ENCODE measurements at places on chromosomes 12 and 14. TPM values are rescaled to one million over a fixed set of nuclear protein-coding genes. Genes with fewer than 3 reads are reported as not detected.
A peak's percentile ranks its signal among the peaks of the same experiment; 100 is the strongest.

GRCh38 chr12:6960593-6961277, 9.6 kb downstream of the PTPN6 start:
- H3K27ac ChIP-seq = peak overlapping the region; percentile 42
- peaks cover 11% of the 10 kb centered on the region for H3K4me1 ChIP-seq
- DNase-seq = no peak
- H3K27me3 ChIP-seq = no peaks in the 10 kb centered on the region
- H3K4me3 ChIP-seq = no peak overlapping the region

GRCh38 chr14:81859046-81859445, 325.4 kb upstream of the SEL1L start:
- no peaks in the 10 kb centered on the region for H3K36me3 ChIP-seq
- no peak for DNase-seq
- H3K4me3 ChIP-seq = no peak overlapping the region
- H3K27me3 ChIP-seq = no peaks in the 10 kb centered on the region

GRCh38 chr12:124520265-124520701, 47.1 kb downstream of the NCOR2 start:
- H3K27me3 ChIP-seq = no peaks in the 10 kb centered on the region
- H3K4me3 ChIP-seq = no peak overlapping the region
- peak overlapping the region; percentile 89 for H3K27ac ChIP-seq
- H3K36me3 ChIP-seq = no peaks in the 10 kb centered on the region
- no peak for DNase-seq

- H3K4me1 ChIP-seq = no peaks in the 10 kb centered on the region
- no peak for DNase-seq
- H3K27me3 ChIP-seq = no peaks in the 10 kb centered on the region
- H3K27ac ChIP-seq = no peak overlapping the region
Observed at GRCh38 chr12:129494766-129495165, 409.1 kb downstream of the TMEM132D start.

Gene OR10AD1
- total RNA-seq = not detected

DNA sequence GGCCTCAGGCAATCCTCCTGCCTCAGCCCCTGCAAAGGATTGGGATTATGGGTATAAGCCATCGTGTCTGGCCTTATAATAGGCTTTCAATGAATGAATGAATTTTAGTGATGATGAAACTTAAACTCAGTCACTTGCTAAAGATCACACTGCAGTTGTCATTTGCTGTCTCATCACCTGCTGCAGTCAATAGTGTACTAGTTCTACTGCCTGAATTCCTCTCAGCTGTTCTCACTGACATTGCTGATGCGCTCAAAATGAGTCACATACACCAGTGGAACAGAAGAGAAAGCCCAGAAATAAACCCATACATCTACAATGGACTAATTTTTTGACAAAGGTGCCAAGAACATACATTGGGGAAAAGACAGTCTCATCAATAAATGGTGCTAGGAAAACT, 5.6 kb upstream of the SYNJ2BP start:
- H3K27ac ChIP-seq = no peak overlapping the region
- no peaks in the 10 kb centered on the region for H3K36me3 ChIP-seq
- H3K4me3 ChIP-seq = no peak overlapping the region
- no peak for DNase-seq
- no peaks in the 10 kb centered on the region for H3K4me1 ChIP-seq

Gene GLT1D1
- total RNA-seq = 13.1 TPM

DNA sequence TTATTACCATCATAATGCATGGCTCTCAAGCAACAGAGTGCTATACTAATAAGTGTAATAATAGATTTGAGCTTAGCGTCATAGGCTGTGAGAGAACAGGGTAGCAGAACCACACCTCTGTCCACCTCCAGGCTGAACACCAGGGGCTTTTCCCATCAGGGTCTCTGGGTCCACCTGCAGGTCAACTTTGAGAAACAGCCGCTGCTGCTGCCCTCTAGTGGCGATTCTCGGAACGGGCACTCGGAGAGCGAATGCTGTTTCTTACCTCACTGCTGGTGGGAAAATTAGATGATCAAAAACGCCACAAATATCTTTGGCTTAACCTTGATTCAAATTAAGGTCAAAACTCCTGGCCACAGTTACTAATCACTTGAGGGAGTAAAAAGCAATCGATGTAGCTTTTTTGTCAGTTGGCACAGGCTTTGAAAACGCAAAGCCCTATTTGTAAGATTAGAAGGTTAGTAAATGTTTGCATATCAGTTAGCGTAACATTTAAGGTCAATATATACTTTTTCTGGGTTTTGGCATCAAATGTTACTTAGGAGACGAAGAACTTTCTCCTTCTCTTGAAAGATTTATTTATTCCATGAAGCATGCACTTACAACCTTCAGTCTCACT, 127.9 kb upstream of the TMEM132D start:
- H3K4me1 ChIP-seq = no peaks in the 10 kb centered on the region
- H3K27me3 ChIP-seq = no peaks in the 10 kb centered on the region
- DNase-seq = peak; percentile 78
- H3K27ac ChIP-seq = no peak overlapping the region
- H3K36me3 ChIP-seq = no peaks in the 10 kb centered on the region
- no peak overlapping the region for H3K4me3 ChIP-seq

- no peak for DNase-seq
- no peaks in the 10 kb centered on the region for H3K27me3 ChIP-seq
- H3K36me3 ChIP-seq = no peaks in the 10 kb centered on the region
- H3K4me3 ChIP-seq = no peak overlapping the region
- peaks cover 2% of the 10 kb centered on the region for H3K4me1 ChIP-seq
Observed at GRCh38 chr12:121925358-121925695, 6.9 kb downstream of the CFAP251 start.

GRCh38 chr12:65881965-65882413, 57.7 kb downstream of the HMGA2 start:
- peaks cover 9% of the 10 kb centered on the region for H3K4me1 ChIP-seq
- peak; percentile 42 for DNase-seq
- H3K27ac ChIP-seq = no peak overlapping the region
- H3K4me3 ChIP-seq = no peak overlapping the region

GRCh38 chr12:23431006-23431405, 518.5 kb downstream of the SOX5 start:
- no peaks in the 10 kb centered on the region for H3K4me1 ChIP-seq
- no peak for DNase-seq
- H3K4me3 ChIP-seq = no peak overlapping the region

- no peak overlapping the region for H3K27ac ChIP-seq
- H3K4me3 ChIP-seq = no peak overlapping the region
- no peak for DNase-seq
- no peaks in the 10 kb centered on the region for H3K36me3 ChIP-seq
- H3K4me1 ChIP-seq = no peaks in the 10 kb centered on the region
Observed at GRCh38 chr12:20490213-20490612, 121.9 kb downstream of the PDE3A start.

DNA sequence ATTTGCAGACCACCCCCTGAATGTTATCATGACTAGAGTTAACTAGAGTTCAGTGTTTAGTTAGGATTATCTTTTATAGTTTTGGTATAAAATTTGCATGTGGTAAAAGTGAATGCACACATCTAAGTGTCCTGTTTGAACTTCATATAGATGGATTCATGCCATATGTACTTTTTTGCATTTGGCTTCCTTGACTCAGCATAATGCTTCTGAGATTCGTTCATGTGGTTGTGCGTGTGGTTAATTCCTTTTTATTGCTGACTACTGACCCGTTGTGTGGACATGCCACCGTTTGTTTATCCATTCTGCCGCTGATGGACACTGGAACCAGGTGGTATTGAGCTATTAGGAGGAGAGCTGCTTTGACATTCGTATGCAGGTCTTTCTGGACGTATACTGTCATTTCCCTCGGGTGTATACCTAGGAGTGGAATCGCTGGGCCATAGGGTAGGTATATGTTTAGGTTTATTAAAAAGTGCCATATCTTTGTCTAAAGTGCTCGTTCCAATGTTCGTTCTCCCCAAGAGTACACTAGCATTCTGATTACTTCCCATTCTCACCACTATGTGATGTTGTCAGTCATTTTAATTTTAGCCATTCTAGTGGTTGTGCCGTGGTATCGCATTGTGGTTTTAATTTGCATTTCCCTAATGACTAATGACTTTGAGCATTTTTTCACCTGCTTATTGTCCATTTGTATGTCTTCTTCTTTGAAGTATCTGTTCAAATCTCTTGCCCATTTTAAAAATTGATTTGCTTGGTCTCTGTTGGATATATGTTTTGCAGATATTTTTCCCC, 37.7 kb downstream of the RIN3 start:
- H3K27ac ChIP-seq = no peak overlapping the region
- no peak overlapping the region for H3K4me3 ChIP-seq
- peaks cover 6% of the 10 kb centered on the region for H3K36me3 ChIP-seq
- no peaks in the 10 kb centered on the region for H3K4me1 ChIP-seq

Gene SLC2A3
- 20.6 TPM for total RNA-seq

- no peaks in the 10 kb centered on the region for H3K4me1 ChIP-seq
- H3K4me3 ChIP-seq = no peak overlapping the region
- H3K27ac ChIP-seq = no peak overlapping the region
- no peak for DNase-seq
Observed at GRCh38 chr14:53925201-53925766, 31.3 kb downstream of the BMP4 start.

Gene CMKLR1
- total RNA-seq = 7.4 TPM

Gene E2F7
- 5.8 TPM for total RNA-seq

Gene TAS2R9
- total RNA-seq = not detected

DNA sequence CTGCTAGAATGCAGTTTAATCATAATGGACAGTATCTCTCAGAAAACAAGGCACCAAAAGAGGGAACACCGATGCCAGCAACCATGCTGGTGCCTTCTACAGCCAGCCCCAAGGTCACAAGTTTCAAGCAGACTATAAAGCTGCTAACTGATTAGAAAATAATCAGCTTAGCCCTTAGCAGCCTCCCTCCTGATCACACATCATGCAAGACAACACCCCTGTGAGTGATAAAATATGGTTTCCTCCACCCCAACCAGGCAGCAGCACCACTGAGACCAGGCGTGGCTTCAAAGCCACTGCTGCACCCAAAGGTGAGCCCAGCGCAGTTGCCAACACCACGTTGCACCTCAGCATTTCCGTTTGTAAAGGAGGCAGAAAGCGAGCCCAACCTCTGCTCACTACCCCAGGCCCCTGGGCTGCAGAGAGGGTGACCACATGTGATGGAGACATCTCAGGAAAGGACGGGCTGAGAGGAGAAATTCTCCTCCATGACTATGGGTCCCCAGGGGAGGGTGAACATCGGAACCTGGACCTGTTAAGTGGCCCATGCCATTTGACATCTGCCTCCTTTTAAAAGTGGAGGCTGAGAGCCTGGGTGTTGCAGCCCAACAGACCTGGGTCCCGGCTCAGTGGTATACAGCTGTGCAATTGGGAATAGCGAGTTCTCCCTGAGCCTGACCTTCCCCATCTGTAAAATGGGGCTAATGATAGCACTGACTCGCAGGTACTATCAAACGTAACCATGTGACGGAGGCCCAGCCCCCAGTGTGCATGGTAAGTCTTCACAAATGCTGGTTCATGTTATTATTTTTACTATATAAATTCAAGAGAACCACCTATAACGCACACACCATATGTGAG, 11.5 kb downstream of the ZFP36L1 start:
- H3K27me3 ChIP-seq = no peaks in the 10 kb centered on the region
- H3K36me3 ChIP-seq = no peaks in the 10 kb centered on the region
- peak; percentile 57 for DNase-seq
- H3K27ac ChIP-seq = peak overlapping the region; percentile 68

Gene ALDH1L2
- 0.19 TPM for total RNA-seq

- H3K4me1 ChIP-seq = no peaks in the 10 kb centered on the region
- DNase-seq = no peak
- H3K4me3 ChIP-seq = no peak overlapping the region
- H3K36me3 ChIP-seq = no peaks in the 10 kb centered on the region
Observed at GRCh38 chr12:42854208-42854607, 264.7 kb upstream of the PRICKLE1 start.

- no peak overlapping the region for H3K4me3 ChIP-seq
- no peak overlapping the region for H3K27ac ChIP-seq
- peaks cover 2% of the 10 kb centered on the region for H3K4me1 ChIP-seq
Observed at GRCh38 chr12:79927772-79928474, 7.0 kb downstream of the PPP1R12A start.

GRCh38 chr14:102171173-102172020, 31.7 kb downstream of the WDR20 start:
- H3K4me1 ChIP-seq = no peaks in the 10 kb centered on the region
- H3K4me3 ChIP-seq = no peak overlapping the region
- H3K27ac ChIP-seq = no peak overlapping the region
- no peak for DNase-seq
- no peaks in the 10 kb centered on the region for H3K36me3 ChIP-seq
- H3K27me3 ChIP-seq = no peaks in the 10 kb centered on the region

Gene IAPP
- not detected for total RNA-seq

Gene TMBIM4
- 58.6 TPM for total RNA-seq

Gene HSPA2
- 5.6 TPM for total RNA-seq

DNA sequence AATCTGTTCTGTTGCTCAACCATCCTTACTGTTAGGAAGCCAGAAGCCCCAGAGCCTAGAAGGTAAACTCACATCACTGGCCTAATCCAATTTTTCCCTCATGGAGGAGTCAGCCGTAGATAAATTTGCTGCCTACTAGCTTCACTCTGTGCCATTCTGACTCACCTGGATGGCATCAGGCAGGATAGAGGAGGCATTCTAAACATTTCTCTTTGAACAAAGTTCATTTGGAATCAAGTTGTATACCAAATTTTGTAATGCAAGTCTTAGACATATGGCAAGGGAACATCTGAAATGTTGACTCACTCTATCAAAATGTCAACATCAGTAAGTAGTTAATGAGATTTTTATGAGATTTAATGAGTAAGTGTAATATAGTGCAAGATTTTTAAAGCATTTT, 13.6 kb upstream of the TBC1D30 start:
- H3K4me3 ChIP-seq = no peak overlapping the region
- no peaks in the 10 kb centered on the region for H3K4me1 ChIP-seq
- no peak overlapping the region for H3K27ac ChIP-seq
- no peaks in the 10 kb centered on the region for H3K36me3 ChIP-seq

Gene SLC17A8
- 3.9 TPM for total RNA-seq

Gene CLEC12A
- 2.3 TPM for total RNA-seq

Gene NRIP2
- 0.19 TPM for total RNA-seq

DNA sequence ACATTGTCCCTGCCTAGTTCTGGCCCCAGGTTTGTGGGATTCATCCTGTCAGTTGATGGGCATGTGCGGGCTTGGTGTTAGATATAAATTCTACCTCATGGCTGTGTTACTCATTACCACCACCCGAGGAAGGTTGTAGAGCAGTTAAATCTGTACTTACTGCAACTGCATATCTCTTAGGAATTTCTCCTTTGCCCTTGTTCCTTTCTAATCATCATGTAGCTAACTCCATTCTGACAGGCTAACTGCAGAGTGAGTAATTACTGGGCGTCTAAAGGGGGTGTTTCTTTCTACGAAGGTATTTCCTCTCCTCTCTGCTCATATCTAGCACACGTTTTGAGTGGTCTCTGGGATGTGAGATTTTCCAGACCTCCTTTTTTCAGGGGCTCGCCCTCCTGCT, 1076.7 kb downstream of the TMTC2 start:
- H3K27ac ChIP-seq = no peak overlapping the region
- H3K27me3 ChIP-seq = no peaks in the 10 kb centered on the region
- H3K4me1 ChIP-seq = no peaks in the 10 kb centered on the region
- no peak for DNase-seq

Gene GDF11
- total RNA-seq = 5.0 TPM
